ENCODE measurements at places on chromosomes 7 and 10. TPM values are rescaled to one million over a fixed set of nuclear protein-coding genes. Genes with fewer than 3 reads are reported as not detected.

CYP26C1 gene
- total RNA-seq: not detected

DNA sequence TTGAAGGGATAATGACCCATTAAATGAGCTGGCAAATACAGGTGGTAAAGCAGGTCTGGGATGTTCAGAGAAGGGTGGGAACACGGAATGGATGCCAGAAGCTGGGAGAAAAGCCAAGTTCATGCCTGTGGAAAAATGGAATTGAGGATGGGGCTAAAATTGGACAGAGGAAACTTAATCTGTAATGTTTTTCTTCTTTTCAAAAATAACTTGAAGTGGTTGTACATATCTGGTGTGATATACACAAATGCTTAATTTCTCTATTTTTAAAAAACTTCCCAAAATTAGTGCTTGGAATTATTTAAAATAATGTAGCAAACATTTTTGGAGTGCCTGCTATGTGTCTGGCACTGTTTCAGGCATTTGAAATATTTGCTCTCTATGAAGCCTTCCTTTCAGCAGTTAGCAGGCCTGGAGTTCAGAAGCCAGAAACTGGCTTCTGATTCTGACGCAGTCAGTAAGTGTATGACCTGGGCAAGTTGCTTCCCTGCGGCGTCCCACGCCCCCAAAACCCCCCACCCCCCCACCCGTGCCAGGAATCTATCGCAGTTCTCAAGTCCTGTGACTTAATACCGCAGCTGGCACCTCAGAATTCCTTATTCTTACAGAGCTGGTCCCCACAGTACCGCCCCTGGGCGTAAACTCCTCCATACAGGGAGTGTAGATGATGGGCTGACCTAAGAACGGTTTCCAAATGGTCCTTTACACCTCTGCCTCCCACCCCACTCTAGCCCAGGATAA lies 828 bp upstream of the MALSU1 start:
- peaks cover 20% of the 10 kb centered on the region for H3K4me1 ChIP-seq
- H3K4me3 ChIP-seq: peak overlapping the region; percentile 74
- no peak for DNase-seq
- H3K27me3 ChIP-seq: no peaks in the 10 kb centered on the region

- no peaks in the 10 kb centered on the region for H3K36me3 ChIP-seq
- H3K4me1 ChIP-seq: no peaks in the 10 kb centered on the region
- no peak overlapping the region for H3K4me3 ChIP-seq
- no peak for DNase-seq
Measured at GRCh38 chr7:98034081-98035035, 44.4 kb upstream of the OCM2 start.

- H3K4me3 ChIP-seq: no peak overlapping the region
- H3K27me3 ChIP-seq: no peaks in the 10 kb centered on the region
- no peak for DNase-seq
- no peaks in the 10 kb centered on the region for H3K36me3 ChIP-seq
Measured at GRCh38 chr7:42135728-42136127, 101.3 kb downstream of the GLI3 start.

DNA sequence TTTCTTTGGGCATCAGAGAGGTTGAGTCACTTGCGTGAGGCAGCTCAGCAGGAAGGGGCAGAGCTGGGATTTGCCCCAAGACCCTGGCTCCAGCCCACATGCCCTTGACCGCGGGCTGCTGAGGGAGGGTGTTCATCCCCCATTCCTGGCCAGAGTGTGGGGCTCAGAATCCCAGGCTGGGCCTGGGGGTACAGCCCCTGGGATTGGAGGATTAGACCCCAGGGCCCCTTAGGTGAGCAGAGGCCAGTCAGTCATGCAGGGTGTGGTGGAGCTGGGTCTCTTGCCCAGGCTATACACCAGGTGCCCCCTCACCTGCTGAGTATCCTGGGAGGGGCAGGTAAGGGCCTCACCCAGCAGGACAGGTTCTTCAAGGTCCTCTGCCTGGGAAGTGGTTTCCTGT lies 68.4 kb upstream of the ZNF716 start:
- no peaks in the 10 kb centered on the region for H3K4me1 ChIP-seq
- no peak for DNase-seq
- H3K36me3 ChIP-seq: no peaks in the 10 kb centered on the region
- no peak overlapping the region for H3K27ac ChIP-seq
- H3K27me3 ChIP-seq: no peaks in the 10 kb centered on the region
- no peak overlapping the region for H3K4me3 ChIP-seq

- no peaks in the 10 kb centered on the region for H3K27me3 ChIP-seq
- no peak overlapping the region for H3K27ac ChIP-seq
- peaks cover 25% of the 10 kb centered on the region for H3K4me1 ChIP-seq
- no peaks in the 10 kb centered on the region for H3K36me3 ChIP-seq
- H3K4me3 ChIP-seq: no peak overlapping the region
Measured at GRCh38 chr7:135710417-135711138, 17.4 kb downstream of the SLC13A4 start.

DNA sequence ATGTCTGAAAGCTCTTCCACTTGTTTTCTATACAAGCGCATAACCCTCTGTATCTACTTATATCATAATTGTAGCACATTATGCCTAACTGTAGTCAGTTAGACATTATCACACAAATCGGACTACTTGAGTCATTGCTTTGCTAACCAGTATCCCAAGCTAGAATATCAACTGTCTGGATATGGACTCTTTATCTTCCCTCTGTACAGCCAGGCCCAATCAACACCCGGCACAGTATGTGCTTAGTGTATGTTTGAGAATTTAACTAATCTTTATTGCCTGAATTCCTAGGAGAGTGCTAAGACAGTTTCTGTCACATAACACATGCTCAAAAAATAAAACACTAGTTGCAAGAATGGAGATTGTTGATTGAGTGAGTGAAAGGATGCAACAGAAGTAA lies 211.2 kb downstream of the ARL4A start:
- H3K4me3 ChIP-seq: no peak overlapping the region
- H3K36me3 ChIP-seq: no peaks in the 10 kb centered on the region

- H3K27ac ChIP-seq: no peak overlapping the region
- no peak for DNase-seq
- no peak overlapping the region for H3K4me3 ChIP-seq
- no peaks in the 10 kb centered on the region for H3K27me3 ChIP-seq
- no peaks in the 10 kb centered on the region for H3K4me1 ChIP-seq
Measured at GRCh38 chr7:6425948-6426347, 21.8 kb downstream of the DAGLB start.

GRCh38 chr7:150361807-150362621 lies 6.6 kb upstream of the REPIN1 start:
- no peak for DNase-seq
- H3K36me3 ChIP-seq: no peaks in the 10 kb centered on the region

CALD1 gene
- 411 TPM for total RNA-seq

GRCh38 chr10:86801995-86802394 lies 45.6 kb downstream of the BMPR1A start:
- no peak overlapping the region for H3K27ac ChIP-seq
- no peak for DNase-seq
- H3K4me3 ChIP-seq: no peak overlapping the region
- peaks cover 12% of the 10 kb centered on the region for H3K4me1 ChIP-seq
- no peaks in the 10 kb centered on the region for H3K27me3 ChIP-seq

DNA sequence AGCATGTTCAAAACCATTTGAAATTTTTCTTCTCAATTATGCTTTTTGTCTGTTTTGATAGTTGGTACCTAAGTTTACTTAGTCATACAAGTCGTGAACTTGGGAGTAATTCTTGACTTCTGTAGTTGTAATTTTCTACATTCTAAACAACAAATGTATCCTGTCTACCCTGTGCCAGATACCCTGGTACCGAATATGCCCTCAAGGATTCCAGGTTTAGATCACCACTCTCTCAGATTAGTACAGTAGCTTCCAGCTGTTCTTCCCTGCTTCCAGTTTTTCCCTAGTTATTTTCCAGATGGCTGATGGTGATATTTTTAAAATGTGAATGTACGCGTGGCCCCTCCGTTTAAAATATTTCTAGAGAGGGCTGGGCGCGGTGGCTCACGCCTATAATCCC lies 6.5 kb downstream of the STAM start:
- DNase-seq: no peak
- H3K4me1 ChIP-seq: peaks cover 19% of the 10 kb centered on the region
- no peak overlapping the region for H3K4me3 ChIP-seq
- H3K27ac ChIP-seq: no peak overlapping the region
- no peaks in the 10 kb centered on the region for H3K27me3 ChIP-seq

- H3K4me1 ChIP-seq: no peaks in the 10 kb centered on the region
- H3K36me3 ChIP-seq: peaks cover 5% of the 10 kb centered on the region
- no peak for DNase-seq
- no peak overlapping the region for H3K27ac ChIP-seq
Measured at GRCh38 chr7:127752829-127753228, 100.8 kb downstream of the SND1 start.

DNA sequence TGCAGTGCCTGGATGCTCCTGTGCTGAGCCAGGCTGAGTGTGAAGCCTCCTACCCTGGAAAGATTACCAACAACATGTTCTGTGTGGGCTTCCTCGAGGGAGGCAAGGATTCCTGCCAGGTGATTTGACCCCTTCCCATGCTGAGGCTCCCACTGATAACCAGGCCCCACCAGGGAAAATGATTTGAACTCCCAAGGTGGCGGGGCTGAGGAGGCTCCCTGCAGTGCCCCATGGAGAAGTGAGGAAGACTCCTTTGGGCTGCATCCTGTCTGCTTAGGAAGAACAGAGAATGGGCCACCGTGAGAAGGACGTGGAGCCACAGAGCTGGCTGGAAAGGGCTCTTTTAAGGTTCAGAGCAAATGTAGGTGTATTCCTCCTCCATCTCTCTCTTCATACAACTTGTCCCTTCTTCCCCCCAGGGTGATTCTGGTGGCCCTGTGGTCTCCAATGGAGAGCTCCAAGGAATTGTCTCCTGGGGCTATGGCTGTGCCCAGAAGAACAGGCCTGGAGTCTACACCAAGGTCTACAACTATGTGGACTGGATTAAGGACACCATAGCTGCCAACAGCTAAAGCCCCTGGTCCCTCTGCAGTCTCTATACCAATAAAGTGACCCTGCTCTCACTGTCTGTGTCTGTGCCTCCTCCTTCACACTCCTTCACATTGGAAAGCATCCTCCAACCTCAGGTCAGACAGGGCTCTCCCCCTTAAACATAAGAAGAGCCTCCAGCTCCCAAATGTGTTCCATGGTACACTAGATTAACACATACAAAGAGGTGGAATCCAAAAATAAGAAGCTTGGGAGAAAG lies 3.4 kb downstream of the PRSS2 start:
- H3K27ac ChIP-seq: peak overlapping the region; percentile 54
- H3K27me3 ChIP-seq: no peaks in the 10 kb centered on the region
- H3K4me3 ChIP-seq: no peak overlapping the region
- no peak for DNase-seq
- no peaks in the 10 kb centered on the region for H3K36me3 ChIP-seq

CHST15 gene
- 0.13 TPM for total RNA-seq

- no peak for DNase-seq
- no peak overlapping the region for H3K27ac ChIP-seq
- no peaks in the 10 kb centered on the region for H3K4me1 ChIP-seq
- H3K4me3 ChIP-seq: no peak overlapping the region
- no peaks in the 10 kb centered on the region for H3K27me3 ChIP-seq
Measured at GRCh38 chr10:123687758-123688157, 21.6 kb downstream of the GPR26 start.

- H3K27ac ChIP-seq: no peak overlapping the region
- H3K4me1 ChIP-seq: peaks cover 50% of the 10 kb centered on the region
- H3K27me3 ChIP-seq: no peaks in the 10 kb centered on the region
- no peak for DNase-seq
Measured at GRCh38 chr7:116779216-116779615, 83.2 kb upstream of the CAPZA2 start.

IDE gene
- 59.6 TPM for total RNA-seq

DNA sequence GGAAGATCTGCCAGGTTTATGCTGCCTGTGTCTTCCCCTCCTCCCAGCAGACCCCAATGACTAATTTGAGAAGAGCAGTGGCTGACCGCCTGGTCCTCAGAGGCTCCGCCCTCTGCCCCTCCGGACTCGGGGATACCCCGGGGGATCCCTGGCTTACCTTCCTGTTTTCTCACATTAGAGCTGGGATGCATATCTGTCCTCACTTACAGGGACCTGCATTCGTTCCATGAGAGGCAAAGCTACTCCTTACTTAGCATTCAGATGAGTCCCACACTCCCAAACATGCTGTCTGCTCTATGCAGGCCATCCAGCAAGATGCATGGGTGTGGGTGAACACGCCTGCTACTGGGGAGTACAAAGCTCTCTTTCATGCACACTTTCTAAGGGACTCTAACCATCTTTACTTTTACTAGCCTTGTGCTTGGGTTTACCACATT lies 24.0 kb downstream of the VOPP1 start:
- no peak for DNase-seq
- peaks cover 16% of the 10 kb centered on the region for H3K36me3 ChIP-seq
- H3K27me3 ChIP-seq: no peaks in the 10 kb centered on the region

LIPJ gene
- total RNA-seq: not detected

KCND2 gene
- not detected for total RNA-seq

- no peaks in the 10 kb centered on the region for H3K4me1 ChIP-seq
- no peaks in the 10 kb centered on the region for H3K27me3 ChIP-seq
- no peak overlapping the region for H3K4me3 ChIP-seq
- no peaks in the 10 kb centered on the region for H3K36me3 ChIP-seq
- no peak overlapping the region for H3K27ac ChIP-seq
- no peak for DNase-seq
Measured at GRCh38 chr10:28181478-28182096, 121.3 kb downstream of the MPP7 start.

GRCh38 chr10:64690194-64690593 lies 1169.0 kb downstream of the REEP3 start:
- no peak for DNase-seq
- H3K27ac ChIP-seq: no peak overlapping the region
- no peaks in the 10 kb centered on the region for H3K27me3 ChIP-seq
- H3K4me3 ChIP-seq: no peak overlapping the region

C10orf105 gene
- total RNA-seq: not detected

DNA sequence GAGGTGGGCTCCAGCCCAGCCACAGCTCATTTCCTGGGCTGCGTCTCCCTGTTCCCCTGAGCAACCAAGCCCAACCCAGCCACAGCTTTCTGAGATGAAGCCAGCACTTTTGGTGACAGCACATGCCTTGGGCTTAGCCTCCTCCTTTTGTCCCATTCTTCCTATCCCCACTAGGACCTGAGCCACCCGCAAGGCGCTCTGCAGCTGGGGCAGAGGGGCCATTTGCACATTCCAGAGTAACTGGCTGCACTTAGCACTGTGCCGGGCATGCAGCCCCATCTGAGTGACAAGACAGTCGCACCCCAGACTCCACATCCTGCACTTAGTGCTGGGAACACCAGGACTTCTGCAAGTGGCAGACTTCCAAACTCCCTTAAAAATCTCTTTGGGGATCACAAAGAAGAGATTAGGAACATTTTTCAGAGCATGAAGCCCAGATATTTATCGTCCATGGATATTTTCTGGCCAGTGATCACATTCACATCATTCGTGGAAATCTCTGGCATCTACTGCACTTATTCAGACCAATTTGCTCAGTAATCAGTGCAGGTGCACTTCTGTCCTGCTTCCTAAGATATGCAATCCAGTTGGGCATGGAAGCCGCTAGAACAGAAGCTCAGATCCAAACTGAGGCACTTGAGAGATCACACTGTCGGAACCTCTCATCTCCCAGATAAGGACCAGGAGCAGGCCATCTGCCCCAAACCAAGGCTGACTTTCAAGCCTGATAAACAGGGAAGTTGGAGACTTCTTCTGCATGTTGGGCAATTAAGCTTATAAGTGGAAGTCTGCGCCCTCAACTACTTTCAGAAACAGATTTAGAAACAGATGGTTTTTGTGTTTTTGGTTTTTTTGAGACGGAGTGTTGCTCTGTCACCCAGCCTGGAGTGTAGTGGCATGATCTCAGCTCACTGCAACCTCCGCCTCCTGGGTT lies 26.4 kb downstream of the CHST15 start:
- no peak overlapping the region for H3K4me3 ChIP-seq
- no peaks in the 10 kb centered on the region for H3K27me3 ChIP-seq
- H3K4me1 ChIP-seq: peaks cover 9% of the 10 kb centered on the region
- H3K36me3 ChIP-seq: no peaks in the 10 kb centered on the region

- no peaks in the 10 kb centered on the region for H3K27me3 ChIP-seq
- no peak overlapping the region for H3K4me3 ChIP-seq
- DNase-seq: no peak
Measured at GRCh38 chr7:92095380-92095779, 38.9 kb downstream of the CYP51A1 start.
